ENCODE measurements at places on chromosomes 2 and 18.

- no peak for DNase-seq
These were observed 33.1 kb downstream of the MRPL35 start for GRCh38 chr2:86232373-86232784.

- DNase-seq, result no peak
These were observed 143.4 kb downstream of the MGAT5 start for GRCh38 chr2:134397146-134397896.

DNA sequence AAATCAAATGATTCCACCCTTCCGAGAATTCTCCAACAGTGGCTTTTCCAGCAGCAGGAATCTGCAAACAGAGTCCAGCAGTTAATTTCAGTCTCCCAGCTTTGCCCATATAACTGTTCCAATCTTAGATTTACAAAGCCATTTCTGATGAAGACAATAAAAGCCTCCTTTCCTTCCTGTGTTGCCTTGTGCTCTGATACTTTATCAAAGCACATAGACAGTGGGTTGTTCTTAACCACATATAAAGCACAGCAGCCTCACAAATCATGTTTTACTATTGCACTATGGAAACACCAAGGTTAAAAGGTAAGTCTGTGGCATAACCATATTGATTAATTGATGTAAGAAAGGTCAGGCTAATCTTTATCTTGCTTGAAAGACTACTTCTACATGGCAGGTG, 89.8 kb upstream of the MMADHC start:
- no peak for DNase-seq

DNA sequence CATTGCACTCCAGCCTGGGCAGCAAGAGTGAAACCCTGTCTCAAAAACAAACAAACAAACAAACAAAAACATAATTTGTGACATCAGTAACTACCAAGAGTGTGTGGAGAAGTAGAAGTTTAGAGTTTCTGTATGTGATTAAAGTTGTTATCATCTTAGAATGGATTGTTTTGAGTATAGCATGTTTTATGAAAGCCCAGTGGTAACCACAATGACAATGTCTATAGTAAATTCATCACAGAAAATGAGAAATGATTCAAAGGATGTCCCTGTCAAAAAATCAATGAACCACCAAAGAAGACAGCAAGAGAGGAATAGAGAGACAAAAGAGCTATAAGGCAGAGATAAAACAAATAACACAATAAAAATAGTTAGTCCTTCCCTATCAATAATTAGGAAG, 1299.2 kb downstream of the CNTNAP5 start:
- DNase-seq, result no peak

- no peak for DNase-seq
These were observed 125.8 kb downstream of the GALNT14 start for GRCh38 chr2:31012406-31012805.

- DNase-seq, result no peak
These were observed 4.9 kb upstream of the PDCD1 start for GRCh38 chr2:241863536-241863954.

DNA sequence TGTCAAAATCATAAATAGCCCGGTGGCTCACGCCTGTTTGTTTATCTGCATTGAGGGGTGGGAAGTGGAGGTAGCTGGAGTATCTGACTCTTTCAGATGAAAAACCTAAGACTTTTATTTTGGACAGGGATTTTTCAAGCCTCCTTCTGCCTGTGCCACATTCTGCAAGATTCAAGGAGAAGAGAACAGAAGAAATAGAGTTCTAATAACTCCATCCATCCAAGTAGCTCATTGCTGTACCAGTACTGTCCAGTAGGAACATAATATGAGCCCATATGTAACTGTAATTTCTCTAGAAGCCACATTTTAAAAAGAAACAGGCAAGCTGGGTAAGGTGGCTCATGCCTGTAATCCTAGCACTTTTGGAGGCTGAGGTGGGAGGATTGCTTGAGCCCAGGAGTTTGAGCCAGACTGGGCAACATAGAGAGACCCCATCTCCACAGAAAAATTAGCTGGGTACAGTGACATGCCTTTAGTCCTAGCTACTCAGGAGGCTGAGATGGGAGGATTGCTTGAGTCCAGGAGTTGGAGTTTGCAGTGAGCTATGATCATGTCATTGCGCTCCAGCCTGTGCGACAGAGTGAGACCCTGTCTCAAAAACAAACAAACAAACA, 35.4 kb upstream of the NT5DC4 start:
- no peak for DNase-seq

GRCh38 chr2:158346032-158346431, 110.5 kb downstream of the CCDC148 start:
- DNase-seq, result no peak

- DNase-seq, result no peak
These were observed 177.8 kb upstream of the PARD3B start for GRCh38 chr2:204367466-204367865.

DNA sequence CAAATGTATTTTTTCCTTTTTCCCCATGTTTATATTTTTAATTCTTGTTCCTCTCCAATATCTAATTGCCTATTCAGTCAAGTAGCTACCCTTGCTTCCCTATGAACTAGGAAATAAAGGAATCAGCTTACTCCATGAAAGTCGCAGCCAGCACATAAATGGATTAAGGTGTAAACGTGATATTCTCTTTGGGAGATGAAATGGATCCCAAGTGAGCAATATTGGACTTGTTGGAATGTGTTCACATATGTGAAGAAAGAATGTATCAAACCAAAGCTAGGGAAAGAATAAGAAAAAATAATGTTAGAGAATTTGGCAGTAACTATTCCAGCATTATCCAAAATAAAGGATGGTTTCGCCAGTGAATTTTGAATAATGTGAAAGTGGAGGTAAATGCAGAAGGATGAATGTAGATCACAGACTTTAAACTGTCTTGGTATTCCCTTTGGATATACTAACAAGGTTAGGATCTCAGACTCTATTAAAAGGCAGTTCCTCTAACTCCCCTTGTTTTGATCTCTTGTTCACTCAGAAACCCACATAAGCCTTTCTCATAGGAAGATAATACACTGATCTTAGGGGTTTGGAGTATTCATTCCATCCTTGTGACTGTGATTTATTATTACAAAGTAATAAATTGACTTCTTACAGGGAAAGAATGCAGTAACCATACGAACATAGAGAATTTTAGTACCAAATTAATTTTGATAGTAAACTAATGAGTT, 208.1 kb downstream of the BABAM2 start:
- DNase-seq, result no peak

GRCh38 chr2:217293607-217294006, 433.7 kb upstream of the TNP1 start:
- no peak for DNase-seq

DNA sequence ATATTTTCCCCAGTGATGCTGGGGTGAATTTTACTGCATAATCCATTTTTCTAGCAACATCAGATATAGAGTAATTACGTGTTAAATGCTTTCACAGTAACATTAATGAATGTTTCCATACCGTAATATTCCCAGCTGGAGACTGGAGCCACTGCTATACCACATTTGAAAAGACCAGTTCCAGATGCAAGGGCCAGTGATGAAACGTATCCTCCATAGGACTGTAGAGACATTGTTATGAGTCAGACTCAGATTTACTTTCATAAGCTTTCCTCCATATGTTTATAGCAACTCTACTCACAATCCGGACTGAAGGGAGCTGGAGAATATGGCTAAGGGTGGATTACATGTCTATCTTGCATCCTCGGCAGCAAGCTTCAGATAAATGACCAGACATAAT, 22.7 kb upstream of the GCG start:
- no peak for DNase-seq

- DNase-seq, result no peak
These were observed 183.1 kb upstream of the CCDC68 start for GRCh38 chr18:55142410-55142809.

- no peak for DNase-seq
These were observed 24.7 kb downstream of the IL1R2 start for GRCh38 chr2:102016399-102016955.

- no peak for DNase-seq
These were observed 108.3 kb downstream of the CELF4 start for GRCh38 chr18:37457341-37457740.

GRCh38 chr2:50344509-50345106, 687.3 kb downstream of the NRXN1 start:
- no peak for DNase-seq

DNA sequence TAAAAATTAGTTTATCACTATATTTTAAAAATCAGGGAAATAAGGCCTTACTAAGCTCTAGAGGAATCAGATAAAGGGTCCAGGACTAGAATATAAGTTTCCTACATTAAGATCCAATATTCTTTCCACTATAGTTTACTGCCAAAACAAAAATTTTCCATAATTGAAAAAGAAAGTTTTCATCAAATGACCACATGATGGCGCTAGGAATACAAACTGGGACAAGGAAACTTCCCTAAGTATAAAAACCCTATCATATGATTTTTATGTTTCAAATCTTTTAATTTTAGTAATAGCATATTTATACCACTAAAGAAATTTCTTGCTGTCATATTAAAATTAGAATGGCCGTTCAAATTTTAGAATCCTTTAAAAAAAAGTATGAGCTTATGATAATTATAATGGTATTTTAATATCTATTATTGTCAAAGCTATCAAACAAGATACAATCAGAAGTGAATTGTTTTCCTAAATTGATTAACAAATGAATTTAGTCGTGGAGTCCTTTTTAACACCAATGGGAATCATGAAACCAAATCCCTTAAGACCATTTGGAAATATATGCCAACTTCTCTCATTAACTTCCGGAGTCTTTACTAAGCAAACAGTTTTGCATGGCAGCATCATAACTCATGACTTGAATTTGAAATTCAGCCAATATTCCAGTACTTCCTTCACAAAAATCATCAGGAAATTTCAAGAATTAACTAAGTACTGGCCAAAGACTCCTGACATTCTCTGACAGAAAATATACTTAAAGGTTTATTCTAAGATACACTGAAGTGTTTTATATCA, 70.3 kb downstream of the SCN1A start:
- no peak for DNase-seq

GRCh38 chr18:44779753-44780292, 99.1 kb downstream of the SETBP1 start:
- DNase-seq, result no peak

DNA sequence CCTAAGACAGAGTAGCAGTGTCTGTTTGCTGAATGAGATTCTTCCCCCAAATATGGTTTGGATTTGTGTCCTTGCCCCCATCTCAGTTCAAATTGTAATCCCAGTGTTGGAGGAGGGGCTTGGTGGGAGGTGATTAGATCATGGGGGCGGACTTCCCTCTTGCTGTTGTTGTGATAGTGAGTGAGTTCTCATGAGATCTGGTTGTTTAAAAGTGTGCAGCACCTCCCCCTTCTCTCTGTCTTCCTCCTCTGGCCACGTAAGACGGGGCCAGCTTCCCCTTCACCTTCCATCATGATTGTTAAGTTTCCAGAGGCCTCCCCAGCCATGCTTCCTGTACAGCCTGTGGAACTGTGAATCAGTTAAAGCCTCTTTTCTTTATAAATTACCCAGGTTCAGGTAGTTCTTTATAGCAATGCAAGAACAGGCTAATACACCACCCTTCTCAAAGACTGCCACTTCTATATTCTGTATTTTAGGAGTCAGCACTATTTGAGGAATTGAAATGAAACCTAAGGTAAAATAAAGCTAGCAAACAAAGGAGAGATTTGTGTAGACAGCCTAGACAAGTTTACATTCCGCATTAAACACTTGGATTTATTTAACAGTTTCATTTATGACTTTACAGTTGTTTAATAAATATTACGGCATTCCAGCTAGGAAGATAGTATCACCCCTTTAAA, 21.6 kb downstream of the FBXO36 start:
- DNase-seq, result no peak

GRCh38 chr18:43271593-43272432, 5.5 kb downstream of the SYT4 start:
- DNase-seq, result no peak

- DNase-seq, result no peak
These were observed 68.1 kb upstream of the DAPL1 start for GRCh38 chr2:158726911-158727592.

- no peak for DNase-seq
These were observed 60.6 kb upstream of the CUL3 start for GRCh38 chr2:224645722-224646121.

DNA sequence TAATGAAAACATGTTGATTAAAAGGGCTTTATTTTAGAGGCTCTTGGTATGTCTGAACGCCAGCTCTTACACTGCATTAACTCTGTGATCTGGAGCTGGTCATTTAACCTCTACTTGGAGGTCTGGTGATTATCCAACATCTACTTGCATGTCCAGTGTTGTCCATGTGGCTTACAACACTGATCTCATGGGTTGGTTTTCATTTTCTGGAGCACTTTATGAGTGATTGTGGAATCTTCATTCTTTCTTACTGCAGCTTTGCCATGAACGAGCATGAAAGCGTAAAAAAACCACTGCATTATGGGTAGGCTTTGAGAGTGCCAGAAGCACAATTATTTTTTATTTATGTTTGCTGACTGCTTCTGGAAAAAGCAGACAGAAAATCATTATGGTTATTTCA, 4.8 kb downstream of the CCDC195 start:
- DNase-seq, result no peak

- DNase-seq, result no peak
These were observed 576.8 kb downstream of the SATB2 start for GRCh38 chr2:198880986-198881385.

DNA sequence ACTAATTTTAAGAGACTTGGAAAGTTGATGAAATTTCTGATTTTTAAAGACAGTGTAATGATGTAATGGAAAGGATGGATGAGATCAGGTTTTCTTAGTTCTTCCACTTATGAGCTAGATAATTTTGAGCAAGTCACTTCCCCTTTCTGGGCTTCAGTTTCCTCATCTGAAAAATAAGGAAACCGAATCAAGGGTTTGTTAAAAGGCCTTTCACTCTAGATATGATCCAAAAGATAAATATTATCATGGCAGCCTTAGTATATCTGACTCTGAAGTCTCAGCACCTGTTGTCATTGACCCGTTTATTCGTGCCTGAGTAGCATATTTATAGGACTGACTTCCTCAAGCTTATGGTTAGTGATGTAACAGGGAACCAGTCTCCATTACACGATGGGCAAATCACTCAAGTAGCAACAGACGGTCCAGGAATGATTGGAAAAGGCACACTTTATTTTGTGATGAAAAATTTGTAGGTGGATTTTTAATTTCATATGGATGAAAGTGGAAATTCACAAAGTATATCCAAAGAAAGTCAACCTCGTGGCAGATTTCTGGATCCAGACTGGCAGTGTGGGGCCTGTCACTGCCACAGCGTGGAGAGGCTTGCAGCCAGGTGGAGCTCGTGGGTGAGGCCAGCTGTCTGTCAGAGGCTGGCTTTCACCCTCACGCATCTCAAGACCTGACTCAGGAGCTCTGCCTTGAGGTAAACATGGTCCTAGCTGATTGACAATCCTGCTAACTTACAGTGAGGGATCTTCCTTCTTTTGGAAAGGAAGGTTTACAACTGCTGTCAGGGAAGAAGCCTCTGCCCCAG, 137.9 kb upstream of the CXCR4 start:
- no peak for DNase-seq

GRCh38 chr2:99806758-99807157, 316.9 kb upstream of the REV1 start:
- DNase-seq, result no peak

DNA sequence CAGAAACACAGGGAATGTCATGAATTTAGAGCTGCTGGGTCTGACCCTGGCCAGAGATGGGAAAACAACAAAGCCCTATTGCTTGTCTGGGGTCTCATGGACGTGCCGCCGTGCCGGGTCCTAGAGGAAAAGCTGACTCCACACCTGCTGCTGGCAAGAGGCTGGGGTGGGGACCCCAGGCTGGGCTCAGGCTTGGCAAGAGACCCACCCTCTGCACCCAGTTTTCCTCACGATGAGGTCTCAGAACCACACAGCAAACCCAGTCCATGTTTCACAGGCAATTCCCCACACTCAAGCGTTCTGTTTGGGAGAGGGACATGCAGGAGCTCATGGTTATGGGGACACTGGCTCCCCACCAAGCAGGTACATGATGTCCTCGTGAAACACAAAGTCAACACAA, 367.3 kb upstream of the SALL3 start:
- DNase-seq, result no peak
